Substantia nigra (tissue), 51 donors: ENCODE measurements at places on chromosomes 3 and 15.

- no peak for DNase-seq
These were observed 556.4 kb upstream of the CCDC54 start for GRCh38 chr3:106820726-106821362.

GRCh38 chr15:91338766-91339165 is 238.7 kb downstream of the SV2B start:
- no peak for DNase-seq

- no peak for DNase-seq
These were observed 371.4 kb downstream of the SOX2 start for GRCh38 chr3:182083112-182083511.

DNA sequence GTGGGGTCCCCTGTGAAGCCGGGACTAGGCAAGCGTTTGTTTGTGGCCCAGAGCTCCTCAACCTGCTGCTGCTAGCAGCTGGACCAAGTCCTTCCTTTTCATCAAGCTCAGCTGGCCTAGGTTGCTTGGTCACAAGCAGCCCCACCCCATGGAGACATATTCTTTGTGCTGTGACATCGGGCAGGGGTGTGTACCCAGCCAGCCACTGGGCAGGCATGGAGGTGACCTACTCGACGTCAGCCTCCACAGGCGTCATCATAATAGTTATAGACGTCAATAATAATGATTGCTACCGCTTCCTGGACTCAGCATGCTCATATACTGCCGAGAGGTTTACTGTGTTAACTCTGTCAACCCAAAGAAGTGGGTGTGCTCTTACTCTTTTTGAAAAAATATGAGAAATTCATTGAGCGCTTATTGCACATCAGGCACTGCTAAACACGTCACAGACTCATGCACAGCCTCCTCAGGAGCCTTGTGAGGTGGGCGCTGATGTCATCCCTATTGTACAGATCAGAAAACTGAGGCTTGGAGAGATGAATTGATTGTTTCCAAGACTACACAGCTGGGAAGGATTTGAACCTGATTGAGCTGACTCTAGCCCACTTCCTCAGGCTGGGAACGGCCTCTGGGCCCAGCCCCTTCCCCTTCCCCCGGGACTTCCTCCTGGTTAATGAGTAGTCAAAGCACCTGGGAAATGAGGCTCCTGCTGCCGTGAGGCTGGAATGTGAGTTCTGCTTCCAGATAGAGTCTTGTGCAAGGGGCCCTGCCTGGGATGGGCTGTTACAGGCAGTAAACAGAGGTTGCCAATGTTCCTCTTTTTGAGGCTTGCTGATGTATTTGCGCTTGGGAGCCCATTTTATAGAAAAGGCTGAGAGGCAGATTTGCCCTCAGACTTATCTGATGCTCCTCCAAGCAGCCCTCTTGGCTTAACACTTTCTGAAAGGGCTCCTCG is 16.2 kb downstream of the SLC6A6 start:
- DNase-seq, result no peak

- DNase-seq, result no peak
These were observed 9.4 kb downstream of the SNX1 start for GRCh38 chr15:64105113-64105704.

GRCh38 chr15:77748078-77749064 is 115.7 kb upstream of the LINGO1 start:
- no peak for DNase-seq

GRCh38 chr3:188682316-188682715 is 489.5 kb upstream of the TPRG1 start:
- no peak for DNase-seq

DNA sequence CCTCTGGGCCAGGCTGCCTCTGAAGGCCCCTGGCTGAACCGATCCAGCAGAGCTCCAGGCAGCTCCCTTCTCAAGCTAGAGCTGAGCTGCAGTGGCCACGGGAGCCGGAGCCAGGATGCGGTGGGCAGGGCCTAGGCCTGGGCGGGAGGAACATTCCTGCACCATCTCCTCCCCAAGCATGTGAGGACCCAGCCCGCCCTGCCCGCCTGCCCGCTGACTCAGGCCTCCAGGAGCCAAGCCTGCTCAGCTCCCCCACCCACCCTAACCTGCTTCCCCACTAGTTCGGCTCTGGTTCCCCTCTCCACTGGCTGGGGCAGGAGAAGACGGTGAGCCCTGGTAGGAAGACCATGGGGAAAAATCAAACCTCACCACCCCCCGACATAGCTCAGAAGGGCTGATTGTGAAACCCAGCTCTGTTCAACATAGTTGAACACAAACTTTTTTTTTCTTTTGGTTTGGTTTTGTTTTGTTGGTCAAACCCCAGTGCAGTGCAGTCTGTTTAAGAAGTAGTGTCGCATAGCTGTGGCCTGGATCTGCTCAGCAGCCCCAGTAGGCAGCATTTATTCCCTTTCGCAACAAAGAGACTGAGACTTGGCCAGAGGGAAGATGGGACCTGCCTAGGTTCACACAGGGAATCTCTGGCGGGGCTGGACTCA is 13.5 kb downstream of the SNX33 start:
- peak; percentile 50 for DNase-seq

DNA sequence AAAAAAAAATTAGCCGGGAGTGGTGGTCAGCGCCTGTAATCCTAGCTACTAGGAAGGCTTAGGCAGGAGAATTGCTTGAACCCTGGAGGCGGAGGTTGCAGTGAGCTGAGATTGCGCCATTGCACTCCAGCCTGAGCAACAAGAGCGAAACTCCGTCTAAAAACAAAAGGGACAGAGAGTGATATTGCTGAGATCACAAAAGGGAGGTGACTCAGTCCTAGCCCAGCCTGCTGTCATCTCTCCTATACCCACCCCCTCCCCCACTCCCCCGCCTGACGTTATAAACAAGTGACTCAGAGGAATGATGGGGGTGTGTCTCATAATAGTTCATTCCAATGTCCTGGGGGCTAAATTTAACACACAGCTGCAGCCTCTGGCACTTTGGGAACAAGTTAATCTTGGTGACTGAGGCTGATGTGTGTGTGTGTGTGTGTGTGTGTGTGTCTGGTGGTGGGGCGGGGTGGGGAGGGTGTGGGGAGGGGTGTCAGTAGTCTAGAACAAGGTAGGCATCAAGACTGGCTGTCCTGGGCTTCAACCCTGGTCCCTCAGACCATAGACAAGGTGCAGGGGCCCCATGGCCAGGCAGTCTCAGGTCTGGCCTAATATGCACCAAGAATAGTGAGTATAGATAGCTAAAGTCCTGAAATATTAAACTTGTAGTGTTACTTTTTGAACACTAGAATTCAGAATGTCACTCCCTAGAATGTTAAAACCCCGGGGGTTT is 1.3 kb upstream of the KLHL40 start:
- DNase-seq, result no peak

DNA sequence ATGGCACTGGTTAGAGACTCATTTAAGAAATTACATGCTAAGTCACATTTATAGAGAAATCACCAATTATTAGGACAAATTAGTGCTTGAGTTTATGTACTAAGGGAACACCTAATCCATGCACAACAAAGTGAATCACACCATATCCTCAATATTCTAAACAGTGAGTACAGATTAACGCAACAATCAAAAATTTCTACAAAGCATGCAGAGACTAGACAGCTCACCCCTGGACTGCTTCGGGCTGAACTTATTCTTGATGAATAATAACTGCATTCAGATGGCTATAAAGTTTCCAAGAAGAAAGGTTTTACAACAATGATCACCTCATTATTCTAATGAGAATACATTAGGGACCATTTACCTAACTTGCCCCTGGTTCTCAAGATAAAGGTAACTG is 66.5 kb downstream of the LRRFIP2 start:
- DNase-seq, result no peak

DNA sequence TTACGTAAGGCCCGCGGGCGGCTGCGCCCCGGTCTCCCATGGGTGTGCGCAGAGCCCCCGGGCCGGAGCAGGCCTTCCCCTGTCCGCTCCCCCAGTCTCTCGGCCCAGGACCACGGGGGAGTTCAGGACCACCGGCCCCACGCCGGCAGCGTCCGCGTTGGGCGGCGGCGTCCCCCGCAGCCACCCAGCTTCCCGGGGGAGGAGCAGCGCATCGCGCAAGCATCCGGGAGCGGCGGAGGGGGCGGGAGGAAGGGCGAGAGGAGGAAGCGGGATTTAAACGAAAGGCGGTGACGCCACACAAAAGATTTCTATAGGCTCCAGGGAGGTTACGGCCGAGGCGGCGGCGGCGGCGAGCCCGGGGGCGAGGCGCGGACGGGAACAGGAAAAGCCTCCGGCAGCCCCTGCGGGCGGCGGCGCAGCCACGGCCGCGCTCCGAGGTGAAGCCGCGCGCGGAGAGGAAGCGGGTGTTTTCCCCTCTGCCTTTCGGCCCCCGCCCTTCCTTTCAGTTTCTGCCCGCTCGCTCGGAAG is at the start of gene TLNRD1:
Gene TLNRD1, plus strand, starts transcription at position 300 of the 528 bp plus-strand sequence. CDS start 1,349 bp downstream, outside the sequence.
- peak; percentile 49 for DNase-seq

DNA sequence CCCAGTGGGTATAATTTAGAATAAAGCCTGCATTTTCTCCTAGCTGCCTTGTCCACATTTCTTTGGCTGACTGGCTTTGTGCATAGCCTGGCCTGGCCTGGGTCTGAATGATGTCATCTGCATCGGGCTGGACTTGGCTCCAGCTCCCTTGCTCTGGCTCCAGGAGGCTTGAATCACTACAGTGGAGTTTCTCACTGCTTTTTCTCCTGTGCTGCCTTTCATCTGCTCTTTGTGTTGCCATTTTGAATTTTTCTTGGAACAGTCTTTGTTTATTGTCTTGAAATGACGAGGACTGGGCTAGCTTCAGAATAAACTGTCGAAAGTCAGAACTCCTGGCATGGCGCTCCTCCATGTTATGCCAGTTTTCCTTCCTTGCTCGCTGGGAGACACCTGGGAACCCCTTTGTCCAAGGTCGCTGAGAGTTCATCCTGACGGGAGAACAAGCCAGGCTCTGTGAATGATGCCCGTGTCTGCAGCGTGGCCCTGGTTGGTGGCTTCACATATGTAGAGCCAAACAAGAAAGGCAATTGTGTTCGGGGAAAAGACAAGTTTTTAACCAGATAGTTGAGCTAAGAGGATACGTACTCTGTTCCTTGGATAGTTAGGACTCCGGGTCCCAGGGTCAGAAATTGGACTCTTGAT is 258.9 kb downstream of the PDZRN3 start:
- peak; percentile 73 for DNase-seq

- no peak for DNase-seq
These were observed 210.0 kb downstream of the NFKBIZ start for GRCh38 chr3:102059145-102059943.

DNA sequence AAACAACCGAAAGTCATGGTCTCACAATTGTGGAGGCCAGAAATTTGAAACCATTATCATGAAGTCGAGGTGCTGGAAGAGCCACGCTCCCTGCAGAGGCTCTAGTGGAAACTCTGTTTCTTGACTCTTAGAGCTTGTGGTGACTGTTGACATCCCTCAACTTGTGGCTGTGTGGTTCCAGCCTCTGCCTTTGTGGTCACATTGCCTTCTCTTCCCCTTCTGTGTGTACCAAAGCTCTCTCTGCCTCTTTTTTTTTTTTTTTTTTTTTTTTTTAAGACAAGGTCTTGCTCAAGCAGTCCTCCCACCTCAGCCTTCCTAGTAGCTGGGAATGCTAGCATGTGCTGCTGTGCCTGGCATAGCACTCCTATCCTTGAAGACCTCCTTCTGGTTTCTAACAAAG is 48.7 kb upstream of the CRTC3 start:
- DNase-seq, result no peak

DNA sequence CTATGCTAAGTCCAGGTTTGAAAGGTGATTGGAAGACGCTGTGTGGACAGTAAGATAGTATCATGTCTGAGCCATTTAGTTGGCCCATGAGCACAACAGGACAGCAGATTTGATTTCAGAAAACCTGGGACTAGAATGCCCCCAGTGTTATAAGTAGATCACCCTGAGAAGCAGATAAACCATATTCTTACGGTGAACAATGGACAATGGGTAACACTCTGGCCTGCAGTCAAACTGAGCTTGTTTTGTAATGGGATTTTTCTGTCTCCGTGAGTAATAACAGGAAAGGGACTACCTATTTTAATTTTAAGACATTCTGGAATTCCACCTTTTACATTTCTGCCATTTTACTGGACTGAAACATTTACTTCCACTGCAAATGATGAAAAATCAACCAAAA is 71.5 kb downstream of the LDHAL6B start:
- no peak for DNase-seq

DNA sequence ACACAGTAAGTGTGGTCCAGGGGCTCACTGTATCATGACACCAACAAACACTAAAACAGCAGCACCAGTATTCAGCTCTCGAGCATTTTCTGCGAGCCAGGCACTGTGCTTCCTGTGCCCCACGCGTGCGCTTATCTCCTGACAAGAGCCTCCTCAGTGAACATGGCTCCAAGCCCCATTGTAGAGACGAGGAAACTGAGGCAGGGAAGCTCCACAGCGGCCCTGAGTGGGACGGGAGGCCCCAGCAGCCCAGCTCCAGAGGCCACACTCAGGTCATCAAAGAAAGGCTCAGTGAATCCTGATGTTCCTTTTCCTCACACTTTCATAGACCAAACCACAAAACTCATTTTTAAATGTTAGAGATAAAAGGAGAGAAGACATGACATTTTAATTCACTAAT is 113.1 kb downstream of the TPRA1 start:
- DNase-seq, result no peak

- DNase-seq, result no peak
These were observed 15.3 kb upstream of the XXYLT1 start for GRCh38 chr3:195286115-195286872.

DNA sequence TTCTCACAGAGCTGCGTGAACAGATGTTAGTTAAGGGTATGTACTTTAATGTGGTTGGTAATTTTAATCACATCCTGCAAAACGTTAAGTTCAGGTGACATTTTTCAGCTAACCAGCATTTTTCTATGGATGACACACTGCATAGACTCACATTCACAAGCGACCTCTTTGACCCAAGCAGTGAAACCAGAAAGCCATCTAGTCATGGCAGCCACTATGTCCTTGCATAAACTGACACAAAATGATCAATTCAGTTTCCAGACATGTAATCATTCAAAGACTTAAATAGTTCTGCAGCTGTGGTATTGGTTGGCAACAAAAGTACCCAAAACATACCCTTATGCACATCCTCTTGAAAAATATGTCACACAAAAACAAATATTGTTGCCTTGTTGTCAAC is 7.4 kb upstream of the CAPN7 start:
- no peak for DNase-seq

- DNase-seq, result no peak
These were observed 15.5 kb downstream of the MYL3 start for GRCh38 chr3:46847744-46848143.

GRCh38 chr3:180870008-180870699 is 42.3 kb upstream of the FXR1 start:
- no peak for DNase-seq

GRCh38 chr15:94855018-94855408 is 623.7 kb downstream of the MCTP2 start:
- DNase-seq, result no peak

GRCh38 chr15:83711236-83711635 is 57.3 kb downstream of the ADAMTSL3 start:
- DNase-seq, result no peak

DNA sequence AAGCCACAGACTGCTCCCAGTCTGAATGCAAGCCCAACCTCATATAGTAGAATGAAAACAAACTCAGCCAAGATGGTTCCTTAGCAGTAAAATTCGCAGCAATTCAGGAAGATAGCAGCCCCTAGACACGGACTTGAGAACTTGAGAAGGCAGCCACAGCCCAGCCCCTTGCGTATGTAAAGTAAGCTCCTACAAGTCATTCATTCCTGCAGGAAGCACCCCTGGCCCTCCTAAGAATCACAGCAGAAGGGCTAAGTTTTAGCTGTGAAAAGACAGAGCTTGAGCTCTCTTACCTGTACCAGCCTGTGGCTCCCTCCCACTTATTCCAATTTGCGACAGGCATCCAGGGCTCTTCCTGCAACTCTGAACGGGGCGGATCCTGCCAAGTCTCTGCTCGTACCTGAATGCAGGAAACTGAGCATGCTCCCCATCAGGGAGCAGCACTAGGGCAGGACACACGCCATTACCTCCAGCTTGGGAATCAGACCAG is 136.4 kb downstream of the MAGI1 start:
- DNase-seq, result no peak
